Mesothelial cell of epicardium (in vitro differentiated cells): ENCODE measurements at places on chromosomes 11 and 22. TPM values are rescaled to one million over a fixed set of nuclear protein-coding genes. Genes with fewer than 3 reads are reported as not detected.

- DNase-seq: no peak
Observed at GRCh38 chr22:37571258-37571991, 8.5 kb downstream of the LGALS2 start.

GRCh38 chr11:116929414-116930090 lies 92.1 kb upstream of the APOA1 start:
- no peak for DNase-seq

HOATZ gene
- not detected in 3 replicates for total RNA-seq

PLAAT5 gene
- 1.9 to 2.2 TPM (median 1.9 TPM) in 3 replicates for total RNA-seq

MAPK12 gene
- total RNA-seq: 55.6 to 63.3 TPM (median 57.2 TPM) in 3 replicates
